Stimulated activated CD4-positive, alpha-beta T cell treated with anti-CD3 and anti-CD28 coated beads, Interleukin-4, amount 100 ng/mL, for 48 hours (primary cell): ENCODE measurements at places on chromosomes 5 and 9.

DNA sequence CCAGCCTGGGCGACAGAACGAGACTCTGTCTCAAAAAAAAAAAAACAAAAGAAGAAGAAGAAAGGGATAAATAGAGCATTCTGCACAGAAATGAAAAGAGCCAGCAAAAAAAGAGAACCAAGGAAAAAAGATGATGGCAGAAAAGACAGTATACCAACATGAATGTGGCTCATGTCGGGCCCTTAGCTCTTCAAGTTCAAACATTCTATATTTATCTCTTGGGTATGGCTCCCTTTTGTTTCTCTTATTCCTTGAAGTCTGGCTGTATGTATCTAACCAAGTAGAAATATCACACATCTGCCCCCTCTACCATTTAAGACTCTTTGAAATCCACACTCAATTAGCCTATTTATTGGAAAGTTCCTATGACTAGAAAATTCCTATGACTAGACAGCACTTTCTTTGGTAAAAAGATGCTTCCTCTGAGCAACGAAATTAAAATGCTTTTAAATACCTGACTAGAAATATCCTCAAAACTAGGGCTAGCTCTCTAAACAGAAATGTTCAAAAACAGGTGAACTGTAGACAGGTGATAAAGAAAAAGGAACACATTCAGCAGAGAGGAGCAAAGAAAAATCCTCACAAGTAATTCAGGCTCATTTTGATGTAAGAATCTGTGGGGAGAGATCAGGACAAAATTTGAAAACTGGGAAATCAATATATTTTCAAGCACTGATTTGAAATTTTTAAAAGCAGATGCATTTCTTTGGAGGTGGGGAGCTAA is 2.6 kb downstream of the SELENOP start:
- DNase-seq, result no peak

GRCh38 chr5:103290846-103291245 is 32.3 kb downstream of the MACIR start:
- DNase-seq, result no peak

- DNase-seq, result no peak
These were observed 5.5 kb downstream of the PDLIM4 start for GRCh38 chr5:132262882-132263547.

DNA sequence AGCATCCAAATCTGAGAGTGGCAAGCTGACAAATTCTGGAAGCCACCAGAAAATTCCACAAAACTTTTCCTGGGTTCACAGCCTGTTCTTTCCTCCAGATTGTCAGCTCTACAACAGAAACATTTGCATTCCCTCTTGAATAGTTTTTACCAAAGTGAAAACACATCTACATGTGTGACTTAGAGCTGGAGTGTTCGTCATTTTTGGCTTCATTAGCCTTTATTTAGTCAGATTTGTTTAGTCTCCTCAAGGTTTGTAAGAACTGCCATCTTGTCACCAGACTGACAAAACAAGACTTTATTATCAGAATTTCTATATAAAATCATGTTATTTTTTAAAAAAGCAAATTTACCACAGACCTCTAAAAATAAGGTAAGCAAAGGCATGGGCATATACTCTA is 347.3 kb downstream of the TRIM36 start:
- DNase-seq, result no peak

DNA sequence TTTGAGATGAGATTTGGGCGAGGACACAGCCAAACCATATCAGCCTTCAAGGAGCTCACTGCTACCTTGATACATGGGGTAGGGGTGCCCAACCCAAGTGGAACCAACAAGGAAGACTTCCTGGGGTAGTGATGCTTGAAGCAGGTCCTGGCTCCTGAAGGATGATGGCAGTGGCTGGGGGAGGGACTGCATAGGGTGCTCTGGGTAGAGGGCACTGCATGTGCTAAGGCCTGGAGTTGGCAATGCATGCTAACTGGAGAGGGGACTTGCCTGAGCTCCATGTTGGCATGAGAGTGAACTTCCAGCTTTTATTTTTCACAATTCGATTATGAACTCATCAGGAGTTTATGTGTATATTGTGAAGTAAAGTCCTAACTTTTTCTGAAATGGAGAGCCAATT is 58.6 kb upstream of the FRRS1L start:
- DNase-seq, result no peak

DNA sequence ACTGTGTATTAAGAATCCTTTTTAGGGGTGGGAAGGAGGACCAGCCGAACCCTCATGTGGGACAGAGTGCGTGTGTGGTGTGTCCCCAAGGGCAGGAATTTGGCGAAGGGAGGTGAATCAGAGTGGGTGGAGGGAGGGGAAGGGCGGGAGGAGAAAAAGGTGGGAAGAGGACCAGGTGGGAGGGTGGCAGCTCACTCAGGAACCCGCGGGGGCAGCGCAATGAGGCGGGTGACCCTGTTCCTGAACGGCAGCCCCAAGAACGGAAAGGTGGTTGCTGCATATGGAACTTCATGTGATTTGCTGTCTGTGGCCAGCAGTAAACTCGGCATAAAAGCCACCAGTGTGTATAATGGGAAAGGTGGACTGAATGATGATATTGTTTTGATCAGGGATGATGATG is 8.8 kb upstream of the POLR1E start:
- DNase-seq, result no peak

DNA sequence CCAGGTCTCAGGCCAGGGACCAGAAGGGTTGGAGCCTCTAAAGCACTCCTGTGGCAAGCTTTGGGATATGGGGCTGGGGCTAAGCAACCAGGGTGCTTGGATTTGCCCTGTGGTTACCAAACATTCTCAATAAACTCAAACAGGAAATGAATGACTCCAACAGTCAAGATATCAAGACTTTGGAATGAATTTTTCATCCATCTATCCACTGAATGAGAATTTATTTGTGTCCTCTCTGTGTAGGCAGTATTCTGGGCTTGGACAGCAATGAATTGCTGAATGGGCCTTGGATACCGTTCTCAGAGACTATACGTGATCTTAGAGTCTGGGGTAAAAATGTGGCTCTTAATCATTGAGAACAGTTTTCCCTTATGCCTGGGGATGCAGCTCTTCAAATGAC is 212.5 kb downstream of the DAB2IP start:
- DNase-seq, result no peak

DNA sequence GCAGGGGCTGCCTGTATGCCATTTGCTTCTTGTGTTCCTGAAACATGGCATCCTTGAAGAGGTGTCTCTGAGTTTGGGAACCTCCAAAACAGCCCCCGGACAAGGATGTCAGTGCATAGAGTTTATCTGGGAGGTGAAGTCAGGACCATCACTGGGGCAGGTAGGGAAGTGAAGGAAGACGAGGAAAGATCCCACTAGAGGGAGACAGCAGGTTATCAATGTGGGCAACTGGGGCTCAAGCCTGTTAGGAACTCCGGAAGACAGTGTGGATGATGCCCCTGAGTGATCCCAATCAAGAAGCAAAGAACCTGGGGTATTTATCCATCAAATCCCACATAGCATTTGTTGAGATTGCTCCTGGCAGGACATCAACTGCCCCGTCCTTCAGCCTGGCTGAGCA is 233.1 kb downstream of the AGTPBP1 start:
- DNase-seq, result no peak

GRCh38 chr5:168377525-168377924 is 86.1 kb downstream of the WWC1 start:
- DNase-seq, result no peak

DNA sequence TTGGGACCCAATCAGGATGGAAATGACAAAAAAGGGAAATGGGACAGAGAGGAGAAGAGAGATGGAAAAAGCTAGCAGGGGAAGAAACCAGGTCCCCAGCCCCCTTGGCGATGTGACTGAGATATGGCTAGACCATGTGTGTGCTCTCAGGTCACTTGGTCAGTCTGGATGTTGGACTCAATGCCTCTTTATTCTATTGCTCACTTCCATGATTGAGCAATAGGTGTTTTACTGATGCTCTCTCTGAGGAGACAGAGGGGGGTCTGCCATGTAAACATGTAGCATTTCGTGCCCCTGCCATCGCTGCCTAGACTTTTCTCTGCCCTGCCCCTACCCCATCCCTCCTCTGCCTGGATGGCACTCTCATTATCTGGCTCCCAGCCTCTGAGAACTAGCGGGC is 150.6 kb downstream of the DROSHA start:
- DNase-seq, result no peak

GRCh38 chr5:172875505-172876279 is 41.6 kb downstream of the ERGIC1 start:
- DNase-seq, result no peak
